ENCODE measurements at places on chromosomes 4 and X.

DNA sequence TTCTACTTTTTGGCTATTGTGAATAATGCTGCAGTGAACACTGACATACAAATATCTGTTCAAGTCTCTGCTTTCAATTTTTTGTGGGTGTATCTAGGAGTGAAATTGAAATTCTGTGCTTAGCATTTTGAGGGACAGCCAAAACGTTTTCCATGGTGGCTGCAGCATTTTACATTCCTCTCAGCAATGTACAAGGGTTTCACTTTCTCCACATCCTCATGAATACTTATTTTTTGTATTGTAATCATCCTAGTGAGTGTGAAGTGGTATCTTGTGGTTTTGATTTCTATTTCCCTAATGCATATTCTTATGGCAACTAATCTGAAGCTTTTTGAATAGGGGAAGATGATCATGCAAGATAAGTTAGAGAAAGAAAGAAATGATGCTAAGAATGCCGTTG, 40.3 kb downstream of the HSPA4L start:
- no peak for DNase-seq

DNA sequence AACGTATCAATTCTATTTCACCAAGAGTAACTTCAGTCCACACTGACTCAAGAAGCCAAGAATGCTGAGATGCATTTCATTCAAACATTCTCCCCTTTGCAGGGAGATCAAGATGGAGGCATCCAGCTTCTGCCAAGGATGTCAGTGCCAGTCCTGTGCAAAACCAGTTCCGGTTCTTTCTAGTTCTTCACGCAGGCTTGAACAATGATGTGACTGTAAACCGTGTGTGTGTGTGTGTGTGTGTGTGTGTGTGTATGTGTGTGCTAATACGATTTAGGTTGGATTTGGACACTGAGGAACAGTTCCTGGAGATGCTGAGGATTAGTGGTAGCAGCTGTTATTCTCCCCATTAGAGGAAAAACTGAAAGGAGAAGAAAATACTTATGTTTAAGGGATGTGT, at the start of gene REELD1:
TSS of gene REELD1 (plus strand) at position 301 of the 400 bp plus-strand sequence. CDS start 2,415 bp downstream, outside the sequence.
- DNase-seq: no peak

DNA sequence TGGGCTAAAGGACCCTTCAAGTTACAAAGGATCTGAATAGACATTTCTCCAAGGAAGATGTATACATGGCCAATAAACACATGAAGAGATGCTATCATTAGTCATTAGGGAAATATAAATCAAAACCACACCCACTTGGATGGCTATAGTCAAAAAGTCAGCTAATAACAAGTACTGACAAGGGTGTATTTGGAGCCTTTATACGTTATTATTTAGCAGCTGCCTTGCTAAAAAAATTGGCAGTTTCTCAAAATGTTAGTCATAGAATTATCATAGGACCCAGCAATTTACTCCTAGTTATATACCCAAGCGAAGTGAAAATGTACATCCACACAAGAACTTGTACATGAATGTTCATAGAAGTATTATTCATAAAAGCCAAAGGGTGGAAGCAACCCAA, 112.7 kb upstream of the DUSP21 start:
- peak; percentile 79 for DNase-seq

DNA sequence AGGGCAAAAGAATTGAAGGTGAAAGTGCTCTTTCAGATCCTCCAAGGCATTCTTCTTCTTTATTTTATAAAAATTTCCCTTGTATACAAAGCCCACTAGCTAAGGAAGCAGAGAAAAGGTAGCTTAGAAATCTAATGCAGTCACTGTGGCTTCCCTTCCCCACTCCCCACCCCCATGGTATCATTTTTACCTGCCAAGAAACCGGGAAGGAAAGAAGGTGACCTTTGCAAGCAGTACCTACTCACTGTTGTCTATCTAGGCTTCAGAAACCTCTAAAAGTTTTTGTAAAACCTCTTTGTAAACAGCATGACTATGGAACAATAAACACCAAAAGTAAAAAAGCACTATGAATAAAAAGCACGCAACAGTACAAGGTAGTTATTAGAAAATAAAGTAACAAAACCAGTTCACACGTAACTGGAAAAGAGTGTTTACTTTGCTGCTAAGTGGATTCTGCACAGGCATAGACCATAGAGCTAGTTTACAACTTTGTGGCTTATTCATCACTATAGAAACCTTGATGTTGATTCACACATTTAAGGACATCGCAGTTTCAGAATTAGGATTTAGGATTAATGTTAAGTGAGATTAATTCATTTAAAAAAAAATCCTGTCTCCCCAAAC, 109.6 kb upstream of the FTHL17 start:
- no peak for DNase-seq

- no peak for DNase-seq
Observed at GRCh38 chrX:138756234-138756633, 44.7 kb upstream of the FGF13 start.

DNA sequence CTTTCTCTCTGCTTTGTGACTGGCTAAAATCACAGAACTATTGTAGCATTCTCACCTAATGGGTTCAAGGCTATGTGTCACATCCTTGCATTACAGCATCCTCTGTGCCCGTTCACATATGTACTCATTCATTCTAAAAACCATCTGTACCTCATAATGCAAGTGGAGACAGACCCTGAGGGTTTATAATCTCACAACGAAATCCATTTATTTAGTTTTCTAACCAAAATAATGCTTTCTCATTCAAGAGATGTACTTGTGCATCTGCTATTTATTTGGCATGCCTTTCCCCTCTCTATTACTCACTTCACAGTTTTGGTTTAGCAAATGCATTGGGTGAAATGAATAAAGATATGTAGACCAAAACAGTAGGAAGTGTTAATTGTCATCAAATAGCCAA, 261.5 kb downstream of the DCHS2 start:
- DNase-seq: no peak

- no peak for DNase-seq
Observed at GRCh38 chr4:16162891-16163290, 63.4 kb downstream of the TAPT1 start.

GRCh38 chr4:82630079-82630478, 68.3 kb upstream of the TMEM150C start:
- DNase-seq: no peak

DNA sequence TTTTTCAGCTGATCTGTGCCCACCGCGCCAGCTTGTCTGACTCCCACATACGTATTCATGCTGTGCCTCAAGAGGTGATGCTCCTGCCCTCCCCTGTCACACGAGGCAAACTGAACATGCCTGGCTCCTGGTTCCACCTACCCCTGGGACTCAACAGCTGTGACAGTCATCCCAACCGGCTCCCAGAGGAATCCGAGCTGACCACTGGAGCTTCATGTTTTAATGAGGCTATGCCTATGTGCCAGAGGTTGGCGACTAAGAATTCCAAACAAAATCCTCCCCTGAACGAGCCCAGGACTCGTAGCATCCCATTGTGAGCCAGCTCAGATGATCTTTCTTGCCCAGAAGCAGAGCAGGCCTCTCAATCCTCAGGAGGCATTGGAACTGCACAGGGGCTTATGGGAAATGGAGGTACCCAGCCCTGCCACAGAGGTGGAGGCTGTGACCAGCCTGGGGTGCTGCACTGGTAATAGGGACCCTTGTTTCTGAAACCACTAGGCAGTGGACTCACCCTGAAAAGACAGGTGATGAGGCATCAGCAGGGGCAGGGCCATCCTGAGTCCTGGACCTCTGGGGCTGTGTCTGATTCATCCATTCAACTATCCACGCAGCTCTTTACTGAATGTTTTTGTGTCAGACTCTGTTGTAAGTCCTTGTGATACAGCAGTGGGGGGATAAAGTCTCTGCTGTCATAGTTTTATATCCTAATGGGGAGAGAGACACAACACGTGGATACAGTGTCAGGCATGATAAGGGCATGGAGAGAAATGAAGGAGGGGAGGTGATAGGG, 325.0 kb downstream of the EVC2 start:
- DNase-seq: no peak

- no peak for DNase-seq
Observed at GRCh38 chr4:56311299-56311975, 75.9 kb downstream of the AASDH start.

GRCh38 chrX:97145934-97146333, 262.2 kb downstream of the RPA4 start:
- no peak for DNase-seq

DNA sequence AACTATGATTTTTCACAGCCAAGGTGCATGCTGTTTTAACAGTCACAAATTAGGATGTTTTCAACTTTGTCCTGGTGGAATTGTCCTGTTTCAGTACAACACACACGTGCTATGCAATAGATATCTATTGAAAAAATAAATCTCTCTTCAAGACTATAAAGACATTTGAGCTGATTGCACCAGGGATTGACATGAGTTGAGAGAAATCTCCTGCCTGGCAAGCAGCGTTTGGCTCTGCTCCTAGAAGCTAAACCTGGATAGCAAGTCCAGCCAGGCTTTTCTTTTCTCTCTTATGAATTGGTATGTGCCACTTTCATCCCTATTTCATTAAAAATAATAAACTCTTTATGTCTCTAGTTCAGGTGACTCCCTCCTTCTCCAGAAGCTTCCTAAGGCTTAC, 16.6 kb upstream of the NPNT start:
- DNase-seq: no peak

- DNase-seq: peak; percentile 55
Observed at GRCh38 chr4:80184053-80184824, 13.1 kb upstream of the PRDM8 start.

DNA sequence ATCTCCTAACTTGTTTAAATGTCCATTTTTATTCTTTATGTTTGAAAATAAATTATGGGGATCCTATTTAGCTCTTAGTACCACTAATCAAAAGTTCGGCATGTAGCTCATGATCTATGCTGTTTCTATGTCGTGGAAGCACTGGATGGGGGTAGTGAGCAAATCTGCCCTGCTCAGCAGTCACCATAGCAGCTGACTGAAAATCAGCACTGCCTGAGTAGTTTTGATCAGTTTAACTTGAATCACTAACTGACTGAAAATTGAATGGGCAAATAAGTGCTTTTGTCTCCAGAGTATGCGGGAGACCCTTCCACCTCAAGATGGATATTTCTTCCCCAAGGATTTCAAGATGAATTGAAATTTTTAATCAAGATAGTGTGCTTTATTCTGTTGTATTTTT, 27.6 kb downstream of the NUDT6 start:
- no peak for DNase-seq

GRCh38 chr4:165851256-165851655, 21.8 kb upstream of the TLL1 start:
- DNase-seq: no peak

DNA sequence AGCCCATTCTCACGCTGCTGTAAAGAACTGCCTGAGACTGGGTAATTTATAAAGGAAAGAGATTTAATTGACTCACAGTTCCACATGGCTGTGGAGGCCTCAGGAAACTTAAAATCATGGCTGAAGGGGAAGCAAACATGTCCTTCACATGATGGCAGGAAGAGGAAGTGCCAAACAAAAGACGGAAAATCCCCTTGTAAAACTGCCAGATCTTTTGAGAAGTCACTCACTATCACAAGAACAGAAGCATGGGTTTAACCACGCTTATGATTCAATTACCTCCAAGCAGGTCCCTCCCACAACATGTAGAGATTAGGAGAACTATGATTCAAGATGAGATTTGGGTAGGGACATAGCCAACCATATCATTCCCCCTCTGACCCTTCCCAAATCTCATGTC, 335.5 kb downstream of the IL15 start:
- DNase-seq: no peak

DNA sequence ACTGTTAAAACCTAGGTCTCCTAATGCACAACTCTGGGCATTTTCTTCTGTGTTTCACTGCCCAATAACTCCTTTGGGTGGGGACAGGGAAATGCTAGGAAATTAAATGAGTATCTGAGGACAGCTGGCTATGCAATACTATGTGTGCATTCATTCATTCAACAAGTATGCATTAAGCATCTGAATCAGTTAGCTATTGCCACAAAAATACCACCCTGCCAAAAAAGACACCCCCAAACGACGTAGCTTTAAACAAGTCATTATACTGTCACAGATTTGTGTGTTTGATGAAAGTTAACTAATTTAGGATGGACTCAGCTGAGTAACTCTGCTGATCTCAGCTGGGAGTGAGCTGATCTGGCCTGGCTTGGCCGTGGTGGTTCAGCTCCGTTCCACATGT, 29.8 kb upstream of the PTCHD1 start:
- DNase-seq: no peak

GRCh38 chr4:169179609-169180521, 90.9 kb downstream of the SH3RF1 start:
- DNase-seq: no peak

DNA sequence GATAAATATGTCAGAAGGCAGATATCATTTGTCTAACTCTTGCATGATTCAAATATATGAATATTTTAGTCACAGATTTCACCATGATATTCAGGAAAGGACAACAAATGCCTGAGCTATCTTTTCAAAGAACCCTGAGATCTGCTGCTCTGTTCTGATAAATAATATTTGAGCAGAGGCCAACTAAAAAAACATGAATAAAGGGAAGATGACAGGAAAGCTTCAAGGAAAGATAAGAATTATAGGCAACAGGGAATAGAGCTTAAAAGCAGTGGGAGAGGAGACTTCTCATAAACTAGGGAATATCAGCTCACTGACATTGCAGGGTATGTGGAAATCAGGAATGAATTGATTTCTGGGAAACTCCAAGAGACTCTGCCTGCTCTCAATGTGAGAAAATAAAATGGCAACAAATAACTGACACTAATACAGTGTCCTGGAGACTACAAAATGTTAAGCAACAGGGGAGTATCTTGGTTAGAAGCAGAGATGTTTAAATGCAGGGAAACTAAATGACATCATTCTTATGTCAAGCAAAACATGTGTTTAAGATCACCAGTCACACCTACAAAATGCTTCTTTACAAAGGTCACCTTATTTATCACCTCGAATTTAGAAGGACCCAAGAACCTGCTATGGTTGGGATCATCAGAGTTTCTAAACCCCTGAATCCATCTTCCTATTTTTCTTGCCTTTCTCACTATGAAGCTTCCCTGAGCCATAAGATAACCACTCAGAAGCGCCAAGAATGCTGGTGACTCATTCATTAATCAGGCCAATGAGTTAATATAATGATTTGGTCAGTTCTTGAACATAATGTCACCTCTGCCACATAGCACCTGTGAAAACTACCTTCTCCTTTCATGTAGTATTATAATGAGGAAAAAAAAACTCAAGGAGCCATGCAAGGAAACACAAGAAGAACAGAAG, 78.1 kb downstream of the NDST3 start:
- no peak for DNase-seq

DNA sequence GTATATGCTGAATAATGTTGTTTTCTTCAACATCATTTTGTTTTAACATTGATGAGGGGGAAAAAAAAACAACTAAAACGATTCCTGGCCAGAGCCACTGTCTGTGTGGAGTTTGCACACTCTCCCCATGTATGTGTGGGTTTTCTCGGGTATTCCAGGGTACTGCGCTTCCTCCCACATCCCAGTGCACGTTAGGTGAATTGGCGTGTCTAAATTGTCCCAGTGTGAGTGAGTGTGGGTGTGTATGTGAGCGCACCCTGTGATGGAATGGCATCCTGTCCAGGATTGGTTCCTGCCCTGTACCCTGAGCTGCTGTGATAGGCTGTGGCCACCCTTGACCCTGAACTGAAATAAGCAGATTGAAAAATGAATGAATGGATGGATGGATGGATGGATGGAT, 2.4 kb upstream of the DLG3 start:
- no peak for DNase-seq

Measured in NCI-H446 treated with DMSO at 0.1 percent for 48 hours (cell line).